ENCODE measurements at places on chromosomes 5 and 9.
A peak's percentile ranks its signal among the peaks of the same experiment; 100 is the strongest.

GRCh38 chr9:20640331-20641187 is 18.3 kb upstream of the MLLT3 start:
- peak; percentile 69 for DNase-seq

- DNase-seq: no peak
Measured at GRCh38 chr9:121122246-121123032, 47.7 kb downstream of the CNTRL start.

DNA sequence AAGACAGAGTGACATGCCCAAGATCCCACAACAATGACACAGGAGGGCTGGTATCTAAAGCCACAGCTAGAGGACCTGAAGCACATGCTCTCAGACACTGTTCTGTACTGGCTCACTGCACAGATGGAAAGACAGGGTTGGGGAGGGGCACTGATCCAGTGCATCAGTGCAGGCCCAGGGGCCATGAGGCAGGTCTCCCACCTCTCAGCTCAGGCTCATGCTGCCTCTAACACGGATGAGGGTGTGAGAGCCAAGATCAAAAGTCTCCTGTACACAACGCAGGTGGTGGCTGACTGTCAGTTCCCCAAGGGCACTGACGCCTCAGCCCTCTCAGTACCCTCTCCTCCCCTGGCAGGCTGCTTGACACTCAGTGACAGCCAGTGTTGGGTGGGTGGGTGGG is 10.9 kb downstream of the RAPGEF1 start:
- DNase-seq: peak; percentile 78

GRCh38 chr9:119026120-119026519 is 343.1 kb downstream of the BRINP1 start:
- DNase-seq: no peak

DNA sequence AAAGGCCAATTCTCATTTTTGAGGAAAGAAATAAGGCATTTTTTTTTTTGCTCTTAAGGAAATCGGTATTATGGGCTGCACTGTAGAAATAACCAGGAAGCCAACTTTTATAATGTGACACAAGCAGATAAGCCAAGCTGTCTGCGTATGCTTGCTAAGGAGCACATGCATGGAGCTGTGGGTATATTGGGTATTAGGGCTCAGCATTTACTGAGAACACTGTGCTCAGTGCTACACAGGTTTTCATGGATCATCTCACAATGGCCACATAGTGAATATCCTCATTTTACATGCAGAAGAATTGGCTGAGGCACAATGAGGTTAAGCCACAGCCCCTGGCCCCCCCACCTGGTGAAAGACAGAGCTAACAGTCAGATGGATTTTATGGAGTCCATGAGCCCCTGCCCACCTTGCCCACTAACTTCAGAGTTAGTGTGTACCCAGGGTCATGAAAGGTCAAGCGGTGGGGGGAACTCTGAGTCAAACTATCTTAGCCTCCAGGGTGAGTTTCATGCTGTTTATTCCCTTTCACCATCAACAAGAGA is 204.8 kb downstream of the SPATA31A6 start:
- DNase-seq: no peak

- DNase-seq: no peak
Measured at GRCh38 chr9:74078647-74079046, 418.5 kb upstream of the RORB start.
